ENCODE measurements at places on chromosomes 4 and X.

DNA sequence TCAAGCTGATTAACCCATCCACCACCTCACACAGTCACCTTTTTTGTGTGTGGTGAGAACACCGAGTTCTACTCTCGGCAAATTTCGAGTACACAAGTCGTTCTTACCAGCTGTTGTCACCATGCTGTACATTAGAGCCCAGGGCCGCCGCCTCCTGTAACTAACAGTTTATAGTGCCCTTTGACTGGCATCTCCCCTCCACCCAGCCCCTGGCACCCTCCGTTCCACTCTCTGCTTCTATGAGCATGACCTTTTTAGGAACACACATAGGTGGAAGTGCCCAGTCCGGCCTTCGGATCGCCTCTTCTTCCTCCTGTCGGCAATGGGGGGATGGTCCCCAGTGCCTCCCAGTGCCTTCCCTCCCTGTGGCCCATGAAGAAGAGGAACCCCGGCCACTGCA is 141.4 kb downstream of the STK32B start:
- no peak for DNase-seq

DNA sequence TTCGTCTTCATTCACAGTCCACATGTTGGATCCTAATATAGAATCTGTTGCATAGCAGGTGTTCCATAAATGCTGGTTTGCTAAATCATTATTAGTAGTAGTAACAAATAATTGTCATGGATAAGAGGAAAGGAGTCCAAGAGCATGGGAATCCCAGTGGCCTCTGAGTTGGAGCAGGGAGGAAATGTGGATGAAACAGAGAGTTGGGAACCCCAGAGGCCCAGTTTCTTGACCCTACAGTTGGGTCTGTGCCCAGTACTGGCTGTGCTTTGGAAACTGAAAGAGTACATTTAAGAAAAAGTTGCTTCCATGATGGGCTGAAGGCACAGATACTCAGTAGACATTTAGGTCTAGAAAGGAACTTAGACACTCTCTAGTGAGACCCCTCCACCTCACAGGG is 149.4 kb upstream of the PSAPL1 start:
- DNase-seq: no peak

- no peak for DNase-seq
Measured at GRCh38 chr4:37827030-37827685, 672 bp downstream of the PGM2 start.

DNA sequence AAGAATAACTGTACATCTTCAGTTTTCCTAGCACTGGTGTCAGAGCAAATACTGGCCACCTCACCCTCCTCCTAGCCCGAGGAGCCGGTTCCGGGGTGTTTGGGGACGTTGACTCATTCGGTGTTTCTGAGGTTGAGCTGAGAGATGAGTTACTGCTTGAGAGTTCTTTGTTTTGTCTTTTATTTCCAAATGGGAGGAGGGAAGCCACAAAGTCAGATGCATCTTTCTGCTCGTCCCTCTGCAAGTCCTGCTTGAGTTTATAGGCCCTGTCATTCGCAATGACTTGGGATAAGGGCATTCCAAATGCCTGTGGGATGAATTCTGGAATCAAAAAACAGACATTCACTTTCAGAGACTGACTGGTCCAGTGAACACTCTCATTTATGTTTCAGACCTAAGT is 77.5 kb downstream of the HCCS start:
- DNase-seq: no peak

DNA sequence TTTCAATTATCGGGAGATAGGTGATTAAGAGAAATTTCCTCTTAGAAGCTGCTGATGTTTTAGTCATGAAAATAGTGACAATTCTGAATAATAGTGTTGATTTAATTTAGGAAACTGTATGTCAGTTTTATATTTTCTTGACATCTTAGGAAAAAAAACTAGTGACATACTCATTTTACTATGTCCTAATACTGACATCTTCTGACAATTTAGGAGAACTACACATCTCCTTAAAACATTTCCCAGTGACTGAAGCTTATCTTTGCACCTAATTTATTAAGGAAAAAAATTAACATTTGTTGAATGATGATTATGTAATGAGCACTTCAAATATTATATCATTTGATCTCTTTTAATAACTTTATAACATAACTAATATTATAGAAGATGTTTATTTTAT is 42.0 kb upstream of the RBMXL3 start:
- DNase-seq: no peak

GRCh38 chr4:38672397-38673129 is 8.6 kb downstream of the KLF3 start:
- DNase-seq: no peak

- no peak for DNase-seq
Measured at GRCh38 chr4:126604268-126604867, 1028.4 kb upstream of the INTU start.

- DNase-seq: no peak
Measured at GRCh38 chrX:69216446-69216845, 51.2 kb upstream of the PJA1 start.

GRCh38 chrX:8721536-8721935 is 10.4 kb downstream of the ANOS1 start:
- no peak for DNase-seq

DNA sequence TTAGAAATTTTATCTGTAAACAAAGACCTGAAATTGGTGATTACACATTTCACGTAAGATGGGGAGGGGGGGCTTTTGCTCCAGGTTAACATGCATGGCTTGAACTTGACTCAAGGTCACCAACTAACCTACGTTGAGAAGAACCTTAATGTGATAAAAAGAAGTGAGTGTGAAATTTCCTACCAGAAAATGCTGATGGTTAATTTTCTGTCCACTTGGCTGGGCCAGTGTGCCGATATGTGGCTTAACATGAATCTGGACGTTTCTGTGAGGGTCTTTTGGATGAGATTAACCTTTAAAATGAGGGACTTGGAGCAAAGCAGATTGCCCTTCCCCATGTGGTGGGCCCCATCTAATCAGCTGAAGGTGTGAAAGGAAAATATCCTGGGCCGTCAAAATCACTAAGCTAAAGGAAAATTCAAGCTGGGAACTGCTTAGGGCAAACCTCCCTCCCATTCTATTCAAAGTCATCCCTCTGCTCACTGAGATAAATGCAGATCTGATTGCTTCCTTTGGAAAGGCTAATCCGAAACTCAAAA is 107.3 kb upstream of the ENPP6 start:
- DNase-seq: no peak

GRCh38 chr4:97153042-97153441 is 990.2 kb downstream of the STPG2 start:
- no peak for DNase-seq

GRCh38 chr4:168587411-168588125 is 90.7 kb downstream of the PALLD start:
- DNase-seq: no peak

DNA sequence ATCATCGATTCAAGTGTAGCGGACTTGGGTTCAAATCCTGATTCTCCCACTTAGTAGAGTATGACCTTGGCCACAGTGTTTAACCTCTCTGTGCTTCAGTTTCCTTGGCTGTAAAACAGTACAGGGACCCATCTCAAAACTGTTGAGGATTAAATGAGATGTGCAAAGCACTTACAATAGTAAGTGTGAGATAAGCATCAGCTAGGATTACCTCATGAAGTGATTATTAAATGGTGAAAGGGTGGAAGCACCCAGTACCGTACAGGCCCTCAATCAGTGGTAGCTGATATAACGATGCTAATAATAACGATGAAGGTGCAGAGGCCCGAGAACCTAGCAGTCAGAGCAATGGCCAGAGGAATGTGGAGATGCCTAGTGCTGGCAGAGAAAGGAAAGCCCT is 45.1 kb downstream of the PRPS1 start:
- DNase-seq: no peak

DNA sequence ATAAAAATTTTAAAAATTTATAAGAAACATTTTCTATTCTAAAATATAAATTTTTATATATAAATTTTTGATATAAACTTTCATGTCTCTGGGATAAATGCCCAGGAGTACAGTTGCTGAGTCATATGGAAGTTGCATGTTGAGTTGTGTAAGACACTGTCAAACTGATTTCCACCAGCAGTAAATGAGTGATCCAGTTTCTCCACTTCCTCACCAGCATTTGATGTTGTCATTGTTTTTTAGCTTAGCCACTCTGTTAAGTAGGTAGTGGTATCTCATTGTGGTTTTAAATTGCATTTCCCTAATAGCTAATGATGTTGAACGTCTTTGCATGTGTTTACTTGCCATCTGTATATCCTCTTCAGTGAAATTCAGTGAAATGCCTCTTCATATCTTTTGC is 66.5 kb downstream of the MAMLD1 start:
- DNase-seq: no peak

GRCh38 chrX:155637714-155638113 is 25.0 kb upstream of the TMLHE start:
- DNase-seq: no peak

- no peak for DNase-seq
Measured at GRCh38 chrX:29024871-29025270, 437.6 kb downstream of the IL1RAPL1 start.

- no peak for DNase-seq
Measured at GRCh38 chr4:111128327-111128726, 505.4 kb upstream of the PITX2 start.

- DNase-seq: no peak
Measured at GRCh38 chrX:110248578-110248977, 69.3 kb downstream of the AMMECR1 start.

DNA sequence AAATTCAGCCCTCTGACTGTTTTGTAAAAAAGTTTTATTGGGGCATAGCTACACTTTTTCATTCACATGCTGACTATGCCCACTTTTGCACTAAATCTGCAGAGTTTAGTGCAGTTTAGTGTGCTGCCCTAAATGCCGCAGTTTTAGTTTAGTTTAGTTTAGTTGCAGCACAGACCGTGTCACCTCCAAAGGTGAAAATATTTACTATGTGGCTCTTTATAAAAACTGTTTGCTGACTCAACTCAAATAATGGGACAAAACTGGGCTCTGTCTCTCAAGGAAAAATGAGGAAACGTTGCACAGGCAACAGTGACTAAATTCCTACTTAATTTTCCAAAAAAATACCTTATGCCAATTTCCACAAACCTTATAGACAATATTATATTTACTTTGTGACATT is 314.2 kb downstream of the C4orf33 start:
- DNase-seq: no peak

DNA sequence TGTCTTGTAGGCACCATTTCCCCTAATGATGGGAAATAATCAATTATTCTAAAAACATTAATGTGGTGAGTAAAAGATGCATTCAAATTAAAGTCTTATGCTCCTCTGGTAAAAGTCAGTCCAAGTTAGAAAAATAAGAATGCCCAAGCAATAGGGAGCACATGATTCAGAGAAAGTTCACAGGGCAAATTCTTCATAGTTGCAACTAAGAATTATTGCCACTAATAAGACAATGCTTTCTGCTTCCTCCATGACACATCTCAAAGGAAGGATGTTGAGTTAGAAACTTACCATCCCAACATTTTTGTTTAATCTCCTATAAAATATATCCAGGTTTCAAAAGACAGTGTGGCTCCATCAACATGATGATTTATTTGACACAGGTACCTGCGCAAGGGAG is 26.3 kb downstream of the PHOX2B start:
- no peak for DNase-seq

DNA sequence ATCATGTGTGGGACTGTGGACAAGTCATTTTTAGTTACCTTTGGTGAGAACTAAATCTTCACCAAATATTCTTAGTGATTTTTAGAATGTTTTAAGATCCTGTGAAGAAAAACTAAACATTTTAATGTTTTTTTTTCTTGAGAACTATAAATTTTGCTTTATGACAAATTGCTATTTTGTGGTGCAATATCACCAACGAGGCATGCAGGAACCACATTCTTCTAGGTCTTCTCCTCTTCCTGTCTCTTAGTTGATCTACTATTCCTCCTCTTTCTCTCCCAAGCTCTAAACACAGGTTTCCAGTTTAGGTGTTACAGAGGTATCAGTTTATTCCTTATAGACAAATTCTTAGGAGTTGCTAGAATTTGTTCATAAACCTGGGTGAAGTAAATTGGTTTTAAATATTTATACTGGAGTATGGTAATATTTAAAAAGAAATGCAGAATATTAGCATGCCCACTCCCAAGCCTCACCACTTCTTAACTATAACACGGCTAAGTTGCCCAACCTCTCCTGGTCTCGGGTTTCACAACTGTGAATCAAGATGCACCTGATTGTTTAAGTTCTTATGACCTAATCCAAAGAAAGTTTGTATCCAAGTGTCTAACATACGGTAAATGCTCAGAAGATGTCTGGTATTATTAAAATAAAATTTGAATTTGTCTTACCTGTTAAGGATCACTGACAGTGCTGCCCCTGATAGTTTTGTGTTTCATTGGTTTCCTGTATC is 56.5 kb upstream of the CLNK start:
- no peak for DNase-seq

- no peak for DNase-seq
Measured at GRCh38 chr4:886244-886643, 45.9 kb downstream of the GAK start.

DNA sequence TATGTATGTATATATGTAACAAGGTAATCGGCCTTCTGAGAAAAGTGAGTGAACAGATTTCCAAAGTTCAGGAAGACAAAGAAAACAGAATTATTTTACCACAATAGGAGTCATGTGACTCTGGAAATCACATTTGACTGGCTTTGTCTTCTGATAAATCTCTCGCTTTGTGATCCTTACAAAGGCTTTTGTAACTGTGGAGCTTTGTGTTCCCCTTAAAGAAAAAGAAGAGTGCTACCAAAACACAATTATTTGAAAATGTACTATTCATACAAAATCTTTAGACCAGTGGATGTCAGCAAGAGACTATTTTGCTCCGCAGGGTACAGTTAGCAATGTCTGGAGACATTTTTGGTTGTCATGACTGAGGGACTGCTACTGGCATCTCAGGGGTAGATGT is 238.8 kb downstream of the LDB2 start:
- DNase-seq: no peak

Measured in 8988T (cell line).